Fibroblast of skin of right quadriceps (primary cell): ENCODE measurements at places on chromosomes 3 and 15.

DNA sequence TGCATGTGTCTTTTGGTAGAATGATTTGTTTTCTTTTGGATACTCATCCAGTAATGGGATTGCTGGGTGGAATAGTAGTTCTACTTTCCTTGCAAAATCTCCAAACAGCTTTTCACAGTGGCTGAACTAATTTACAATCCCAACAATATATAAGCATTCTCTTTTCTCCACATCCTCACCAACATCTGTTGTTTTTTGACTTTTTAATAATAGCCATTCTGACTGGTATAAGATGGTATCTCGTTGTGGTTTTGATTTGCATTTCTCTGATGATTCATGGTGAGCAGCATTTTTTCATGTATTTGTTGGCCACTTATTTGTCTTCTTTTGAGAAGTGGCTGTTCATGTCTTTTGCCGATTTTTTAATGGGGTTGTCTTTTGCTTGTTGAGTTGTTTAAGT is 55.8 kb downstream of the ST8SIA2 start:
- peak; percentile 74 for DNase-seq

- DNase-seq, result no peak
Measured at GRCh38 chr15:73632670-73633058, 525 bp downstream of the NPTN start.

DNA sequence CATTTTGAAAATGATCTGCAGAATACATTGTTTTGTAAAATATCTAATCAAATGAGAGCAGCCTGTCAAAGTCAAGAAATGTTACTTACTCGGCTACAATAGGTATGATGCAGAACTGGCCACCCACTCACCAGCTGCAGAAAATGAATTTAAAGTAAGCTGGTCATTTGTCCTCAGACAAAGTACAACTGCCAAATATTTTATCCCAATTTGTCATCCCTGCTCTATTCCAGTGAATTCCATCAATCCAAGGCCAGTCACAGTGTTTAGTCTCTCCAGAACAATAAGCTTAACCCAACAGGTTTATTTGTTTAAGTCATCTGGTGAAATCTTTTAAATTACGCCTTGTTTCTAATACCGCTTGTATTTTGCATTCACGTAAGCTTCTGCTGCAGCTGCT is 46.6 kb upstream of the TCF12 start:
- DNase-seq, result no peak

GRCh38 chr15:63560741-63561448 is 36.3 kb upstream of the FBXL22 start:
- no peak for DNase-seq

GRCh38 chr15:80591938-80592825 is 102.9 kb upstream of the ABHD17C start:
- DNase-seq, result no peak

GRCh38 chr3:40584625-40585189 is 59.9 kb downstream of the ZNF621 start:
- DNase-seq, result peak; percentile 77

DNA sequence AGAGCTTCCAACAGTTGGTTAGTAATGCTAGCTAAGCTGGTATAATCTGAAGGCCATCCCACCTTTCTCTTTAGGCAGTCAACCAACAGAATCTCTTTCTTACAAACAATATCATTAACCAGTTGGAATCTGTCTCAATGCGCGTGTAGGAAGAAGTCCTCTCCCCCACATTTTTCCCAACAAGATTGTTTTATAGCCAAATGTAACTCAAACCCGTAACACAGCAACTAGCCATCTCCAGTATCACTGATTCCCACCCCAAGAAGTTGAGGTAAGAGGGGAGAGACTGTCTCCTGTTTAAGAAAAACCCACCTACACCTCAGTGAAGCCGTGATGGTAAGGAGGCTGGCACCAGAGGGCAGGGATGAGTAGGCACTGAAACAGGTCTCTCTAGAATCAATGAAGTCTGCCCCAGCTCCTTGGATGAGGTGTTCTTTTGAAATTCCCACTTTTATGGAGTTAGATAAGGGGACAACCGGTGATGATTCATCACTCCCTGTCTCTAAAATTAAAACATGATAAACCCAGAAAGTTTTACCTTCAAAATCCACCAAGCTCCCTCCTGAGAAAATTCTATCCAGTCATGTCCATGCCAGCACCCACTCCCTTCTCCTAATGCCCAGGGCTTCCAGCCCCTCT is 30.9 kb downstream of the CDC25A start:
- DNase-seq, result no peak

DNA sequence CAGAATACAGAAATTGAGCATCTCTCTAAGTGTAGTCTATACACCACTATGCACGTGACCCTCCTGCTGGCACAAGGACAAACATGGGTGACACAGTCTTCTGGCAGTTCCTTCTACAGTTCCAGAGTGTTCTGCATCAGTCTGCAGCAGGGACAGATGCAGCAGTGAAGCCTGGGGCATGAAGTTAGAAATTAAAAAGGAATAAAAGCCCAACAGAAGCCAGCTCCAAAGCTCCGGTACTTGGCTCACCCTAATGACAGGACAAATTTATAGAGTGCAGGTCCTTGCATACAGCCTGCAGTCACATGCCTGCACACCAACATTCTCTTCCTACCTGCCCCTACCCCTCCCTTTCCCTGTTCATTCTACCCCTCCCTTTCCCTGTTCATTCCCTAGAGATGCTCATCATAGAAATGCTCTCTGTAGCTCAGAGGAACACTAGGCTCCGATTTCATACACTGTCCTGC is 15.0 kb downstream of the UACA start:
- peak; percentile 43 for DNase-seq

DNA sequence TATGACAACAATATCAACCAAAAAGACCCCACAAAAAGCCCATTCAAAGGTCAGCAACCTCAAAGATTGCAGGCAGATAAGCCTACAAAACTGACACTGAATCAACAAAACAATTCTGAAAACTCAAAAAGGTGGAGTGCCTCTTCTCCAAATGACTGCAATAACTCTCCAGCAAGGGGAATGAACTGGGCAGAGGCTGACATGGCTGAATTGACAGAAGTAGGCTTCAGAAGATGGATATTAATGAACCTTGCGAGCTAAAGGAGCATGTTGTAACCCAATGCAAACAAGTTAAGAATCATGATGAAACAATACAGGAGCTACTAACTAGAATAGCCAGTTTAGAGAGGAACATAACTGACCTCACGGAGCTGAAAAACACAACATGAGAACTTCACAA is 20.4 kb upstream of the SLC25A38 start:
- no peak for DNase-seq

DNA sequence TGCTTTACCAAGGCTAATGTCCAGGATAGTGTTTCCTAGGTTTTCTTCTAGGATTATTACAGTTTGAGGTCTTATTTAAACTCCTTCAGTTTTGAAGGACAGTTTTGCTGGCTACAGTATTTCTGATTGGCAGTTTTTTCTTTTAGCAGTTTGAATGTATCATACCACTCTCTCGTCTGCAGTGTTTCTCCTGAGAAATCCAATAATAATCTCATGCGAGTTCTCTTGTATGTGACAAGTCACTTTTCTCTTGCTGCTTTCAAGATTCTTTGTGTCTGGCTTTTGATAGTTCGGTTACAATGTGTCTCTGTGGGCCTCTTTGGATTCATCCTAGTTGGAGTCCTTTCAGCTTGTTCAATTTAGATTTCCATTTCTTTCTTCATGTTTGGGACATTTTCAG is 53.0 kb upstream of the EHHADH start:
- DNase-seq, result no peak

GRCh38 chr3:161548301-161548700 is 51.7 kb downstream of the OTOL1 start:
- no peak for DNase-seq

DNA sequence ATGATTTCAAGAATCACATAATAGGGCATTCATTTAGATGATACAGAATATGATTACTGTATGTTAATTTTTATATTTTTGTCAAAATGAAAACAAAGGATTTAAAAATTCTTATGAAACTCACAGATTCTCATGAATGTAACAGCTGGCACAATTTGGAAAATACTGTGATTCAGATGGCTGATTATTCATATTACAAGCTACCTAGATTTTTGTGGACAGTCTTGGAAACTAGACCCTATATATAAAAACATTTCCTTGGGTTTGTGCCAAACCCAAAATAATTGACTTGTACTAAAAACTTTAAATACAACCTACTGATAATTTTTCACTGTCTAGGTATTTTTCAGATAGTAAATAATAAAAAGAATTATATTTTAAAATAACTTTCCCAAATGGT is 26.2 kb downstream of the ZBED2 start:
- peak; percentile 17 for DNase-seq

DNA sequence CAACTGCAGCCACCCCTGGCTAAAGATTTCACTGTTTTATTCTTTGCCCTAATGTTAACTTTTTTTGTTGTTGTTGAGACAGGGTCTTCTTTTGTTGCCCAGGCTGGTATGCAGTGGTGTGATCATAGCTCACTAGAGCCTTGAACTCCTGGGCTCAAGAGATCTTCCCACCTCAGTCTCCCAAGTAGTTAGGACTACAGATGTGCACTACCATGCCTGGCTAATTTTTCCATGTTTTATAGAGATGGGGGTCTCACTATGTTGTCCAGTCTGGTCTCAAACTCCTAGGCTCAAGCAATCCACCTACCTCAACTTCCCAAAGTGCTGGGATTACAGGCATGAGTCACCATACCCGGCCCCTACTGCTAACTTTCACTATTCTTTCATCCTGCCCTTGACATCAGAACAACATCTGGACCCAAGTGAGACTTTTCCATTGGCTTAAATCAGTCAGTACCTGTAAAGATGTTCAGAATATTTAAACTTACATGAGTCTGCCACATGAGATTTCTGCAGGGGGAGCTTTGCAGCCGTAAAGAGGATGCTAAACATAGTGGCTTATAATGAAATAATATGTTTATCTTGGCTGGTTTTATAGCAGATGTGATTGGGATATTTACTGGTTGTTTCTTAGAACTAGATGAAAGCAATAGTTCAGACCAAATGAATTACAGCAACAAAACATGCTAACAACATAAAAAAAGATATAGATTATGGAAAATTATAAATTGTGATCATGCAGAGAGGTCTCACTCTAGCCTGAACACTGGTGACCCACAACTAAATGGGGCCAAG is 73.6 kb downstream of the HMG20A start:
- DNase-seq, result no peak

DNA sequence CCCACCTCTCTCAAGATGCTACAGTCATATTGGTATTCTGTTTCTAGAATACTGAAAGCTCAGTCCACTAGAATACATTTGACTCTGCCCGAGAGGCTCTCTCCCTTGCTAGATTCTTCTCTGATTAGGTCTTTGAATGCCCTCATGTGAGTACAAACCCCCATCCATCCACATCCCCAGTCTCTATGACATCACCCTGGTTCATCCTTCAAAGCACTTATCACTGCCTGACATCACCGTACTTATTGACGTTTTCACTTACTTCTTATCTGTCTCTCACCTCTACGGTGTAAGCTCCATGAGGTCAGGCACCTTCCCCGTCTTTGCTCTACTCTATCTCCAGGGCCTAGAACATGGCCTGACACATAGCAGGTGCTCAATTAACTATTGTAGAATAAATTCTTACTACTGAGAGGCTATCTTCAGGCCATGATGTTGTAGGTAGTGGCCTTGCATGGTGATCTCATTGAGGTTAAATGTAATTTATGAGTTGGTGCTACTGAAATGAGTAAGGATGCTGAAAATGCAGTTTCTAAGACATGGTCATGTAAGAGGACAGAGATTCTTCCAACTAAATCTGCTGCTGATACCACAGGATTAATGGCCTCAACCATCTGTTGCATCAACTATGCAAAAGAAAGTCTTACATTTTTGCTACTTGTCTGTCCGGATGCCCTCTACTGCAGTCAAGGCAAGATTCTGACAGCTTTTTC is 26.8 kb downstream of the EOGT start:
- no peak for DNase-seq

GRCh38 chr3:127182431-127182830 is 10.5 kb upstream of the PRR23E start:
- DNase-seq, result no peak

DNA sequence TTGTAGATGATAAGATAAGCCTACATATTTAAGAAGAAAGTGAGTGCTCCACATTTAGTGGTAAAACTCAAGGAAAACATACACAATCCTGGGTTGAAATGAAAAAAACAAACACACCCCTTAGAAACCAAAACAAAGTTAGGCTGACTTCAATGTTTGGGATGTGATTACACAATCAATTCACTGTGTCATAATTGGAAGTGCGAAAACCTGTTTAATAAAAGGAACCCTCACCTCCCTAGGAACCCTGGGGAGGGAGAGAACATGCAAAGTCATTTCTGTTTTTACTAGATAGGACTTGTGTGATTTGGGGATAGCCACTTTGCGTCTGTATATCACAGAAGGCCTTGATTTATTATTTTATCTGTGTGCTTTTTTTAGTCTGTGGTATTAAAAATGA is 275.0 kb downstream of the NFKBIZ start:
- DNase-seq, result peak; percentile 20

GRCh38 chr3:84100861-84101260 is 857.9 kb upstream of the CADM2 start:
- DNase-seq, result no peak

GRCh38 chr3:134618478-134619300 is 32.1 kb downstream of the KY start:
- DNase-seq, result no peak

GRCh38 chr3:190092250-190092649 is 28.4 kb downstream of the P3H2 start:
- DNase-seq, result peak; percentile 81

DNA sequence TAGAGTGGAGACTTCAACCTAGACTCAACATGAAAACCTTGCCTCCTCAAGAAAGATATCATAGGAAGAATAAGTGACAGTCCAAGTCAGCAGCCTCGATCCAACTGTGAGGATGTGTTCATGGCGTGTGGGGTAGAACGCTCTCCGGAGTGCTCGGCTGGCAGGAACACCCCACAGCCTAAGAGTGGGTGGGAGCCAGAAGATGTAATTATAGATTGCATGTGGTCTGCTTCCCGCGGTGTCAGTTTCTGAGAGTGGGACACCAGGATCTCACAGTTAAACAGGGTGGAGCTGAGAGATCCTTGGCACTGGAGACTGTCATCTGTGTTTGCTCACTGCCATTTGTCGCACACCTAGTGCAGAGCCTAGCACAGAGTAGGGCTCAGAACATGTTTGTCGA is 158.0 kb downstream of the CTNNB1 start:
- no peak for DNase-seq

DNA sequence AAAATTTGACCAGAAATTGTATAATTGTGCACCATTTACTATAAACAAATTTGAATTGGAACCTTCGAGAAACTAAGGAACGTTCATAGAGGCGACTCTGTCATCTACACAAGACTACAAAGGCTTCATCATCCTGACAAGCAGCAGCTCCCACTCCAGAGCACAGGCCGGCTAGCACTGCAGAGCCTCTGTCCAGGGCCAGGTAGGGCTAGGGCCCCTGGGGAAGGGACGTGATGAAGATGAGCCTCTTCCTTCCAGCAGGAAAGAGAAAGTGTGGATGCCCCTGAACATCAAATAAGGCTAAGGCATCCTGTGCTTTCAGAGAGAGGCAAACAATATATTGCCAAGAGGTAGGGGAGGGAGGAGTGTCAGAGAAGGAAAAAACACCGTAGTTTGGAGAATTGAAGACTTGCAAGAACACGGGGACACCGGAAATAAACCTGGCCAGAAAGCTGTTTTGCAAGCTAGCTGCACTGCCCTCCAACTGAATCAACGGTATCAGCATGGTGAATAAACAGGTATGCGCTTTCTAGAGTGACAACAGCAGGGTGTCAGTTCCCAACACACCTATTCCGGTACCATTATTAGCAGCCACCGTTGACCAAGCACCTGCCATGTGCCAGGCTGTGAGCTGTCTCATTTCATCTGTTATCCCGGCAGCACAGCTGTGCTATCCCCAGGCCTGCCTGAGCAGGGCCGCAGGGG is 12.4 kb downstream of the XXYLT1 start:
- no peak for DNase-seq
